ENCODE measurements at places on chromosomes 13 and 19.
A peak's percentile ranks its signal among the peaks of the same experiment; 100 is the strongest.

DNA sequence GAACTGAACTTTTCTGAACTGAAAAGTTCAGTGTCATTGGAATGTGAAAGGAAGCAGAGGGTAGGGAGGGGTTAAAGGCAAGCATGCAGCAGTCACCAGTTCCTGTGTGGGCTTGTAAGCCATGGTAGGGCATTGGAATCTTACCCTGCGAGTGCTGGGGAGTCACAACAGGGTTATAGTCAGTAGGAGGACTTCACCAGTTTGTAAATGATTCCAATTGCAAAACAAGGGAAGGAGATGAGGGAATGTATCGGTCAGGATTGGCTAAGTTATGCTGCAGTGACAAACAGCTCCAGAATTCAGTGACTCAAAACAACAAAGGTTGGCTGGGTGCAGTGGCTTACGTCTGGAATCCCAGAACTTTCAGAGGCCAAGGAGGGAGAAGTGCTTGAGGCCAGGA lies 12.8 kb downstream of the LYPD3 start:
- no peak overlapping the region for H3K27ac ChIP-seq
- DNase-seq, result no peak
- H3K27me3 ChIP-seq, result peaks cover 26% of the 10 kb centered on the region
- H3K4me3 ChIP-seq, result no peak overlapping the region
- H3K4me1 ChIP-seq, result no peaks in the 10 kb centered on the region

DNA sequence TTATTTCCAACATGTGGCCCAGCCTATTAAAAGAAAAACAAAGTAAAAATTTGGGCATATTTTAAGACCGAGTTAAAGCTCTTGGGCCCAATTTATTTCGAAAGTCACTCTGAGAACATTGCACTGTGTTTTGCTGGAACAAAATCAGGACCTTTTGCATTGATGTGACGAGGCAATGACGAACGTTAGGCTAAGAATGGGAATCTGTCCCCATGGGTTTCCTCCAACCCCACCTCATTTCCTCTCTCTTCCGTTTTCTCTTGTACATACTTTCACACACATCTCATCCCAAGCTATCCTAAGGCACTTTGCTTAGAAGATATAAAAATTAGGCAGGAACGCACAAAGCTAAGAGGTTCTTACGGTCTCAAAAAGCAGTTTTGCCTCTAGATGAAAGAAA lies 22.1 kb downstream of the EDNRB start:
- peaks cover 65% of the 10 kb centered on the region for H3K4me1 ChIP-seq
- H3K27ac ChIP-seq, result peak overlapping the region; percentile 62
- no peaks in the 10 kb centered on the region for H3K27me3 ChIP-seq
- H3K36me3 ChIP-seq, result peaks cover 9% of the 10 kb centered on the region
- H3K4me3 ChIP-seq, result no peak overlapping the region
- DNase-seq, result no peak

- peak overlapping the region; percentile 91 for H3K4me3 ChIP-seq
- DNase-seq, result no peak
- no peaks in the 10 kb centered on the region for H3K27me3 ChIP-seq
- H3K27ac ChIP-seq, result peak overlapping the region; percentile 50
Observed at GRCh38 chr19:3506384-3507340, 551 bp downstream of the FZR1 start.

GRCh38 chr19:45400192-45400591 lies 4.7 kb downstream of the PPP1R13L start:
- peaks cover 27% of the 10 kb centered on the region for H3K4me1 ChIP-seq
- DNase-seq, result no peak
- no peaks in the 10 kb centered on the region for H3K36me3 ChIP-seq
- peaks cover 58% of the 10 kb centered on the region for H3K27me3 ChIP-seq
- H3K4me3 ChIP-seq, result no peak overlapping the region

DNA sequence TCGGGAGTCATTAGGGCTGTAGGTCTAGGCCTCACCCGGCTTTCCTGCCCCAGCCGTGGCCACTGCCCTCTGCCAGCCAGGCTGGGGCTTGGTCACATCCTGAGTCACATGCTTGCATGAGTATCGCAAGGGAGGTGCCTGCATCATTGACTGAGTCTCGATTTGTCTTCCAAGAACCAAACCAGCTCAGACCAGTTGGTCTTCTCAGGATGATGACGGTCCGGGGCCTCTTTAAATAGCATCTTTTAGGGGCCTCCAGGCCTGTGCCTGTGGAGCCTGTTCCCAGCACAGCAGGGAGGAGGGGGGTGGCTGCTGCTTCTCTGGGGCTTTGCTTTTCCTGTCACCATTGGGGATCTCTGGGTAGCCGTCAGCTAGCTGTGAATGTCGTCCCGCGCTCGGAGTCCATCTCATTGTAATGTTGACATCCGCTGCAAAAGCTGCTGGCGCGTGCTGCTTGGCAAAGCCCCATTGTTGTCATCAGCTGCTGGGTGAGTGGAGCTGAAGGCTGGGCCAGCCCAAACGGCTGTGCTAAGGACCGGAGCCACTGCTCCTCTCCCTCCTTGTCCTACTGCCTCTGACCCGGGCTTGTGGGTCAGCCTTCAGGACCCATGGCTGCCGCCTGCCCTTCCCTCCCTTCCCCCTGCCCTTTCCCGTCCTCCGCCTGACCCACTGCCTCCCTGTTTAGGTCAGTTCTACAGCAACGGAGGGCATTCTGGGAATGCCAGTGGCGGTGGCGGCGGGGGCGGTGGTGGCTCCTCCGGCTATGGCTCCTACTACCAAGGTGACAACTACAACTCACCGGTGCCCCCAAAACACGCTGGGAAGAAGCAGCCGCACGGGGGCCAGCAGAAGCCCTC lies 14.3 kb upstream of the QTRT1 start:
- peaks cover 15% of the 10 kb centered on the region for H3K27me3 ChIP-seq
- DNase-seq, result no peak
- H3K27ac ChIP-seq, result no peak overlapping the region
